Activated CD8-positive, alpha-beta T cell treated with anti-CD3 and anti-CD28 coated beads, Interleukin-2, amount 10 ng/mL, durations not matched to agents 7 days and 5 days (primary cell): ENCODE measurements at places on chromosomes 16 and 17. TPM values are rescaled to one million over a fixed set of nuclear protein-coding genes. Genes with fewer than 3 reads are reported as not detected.

The KRT23 gene
- not detected for total RNA-seq

DNA sequence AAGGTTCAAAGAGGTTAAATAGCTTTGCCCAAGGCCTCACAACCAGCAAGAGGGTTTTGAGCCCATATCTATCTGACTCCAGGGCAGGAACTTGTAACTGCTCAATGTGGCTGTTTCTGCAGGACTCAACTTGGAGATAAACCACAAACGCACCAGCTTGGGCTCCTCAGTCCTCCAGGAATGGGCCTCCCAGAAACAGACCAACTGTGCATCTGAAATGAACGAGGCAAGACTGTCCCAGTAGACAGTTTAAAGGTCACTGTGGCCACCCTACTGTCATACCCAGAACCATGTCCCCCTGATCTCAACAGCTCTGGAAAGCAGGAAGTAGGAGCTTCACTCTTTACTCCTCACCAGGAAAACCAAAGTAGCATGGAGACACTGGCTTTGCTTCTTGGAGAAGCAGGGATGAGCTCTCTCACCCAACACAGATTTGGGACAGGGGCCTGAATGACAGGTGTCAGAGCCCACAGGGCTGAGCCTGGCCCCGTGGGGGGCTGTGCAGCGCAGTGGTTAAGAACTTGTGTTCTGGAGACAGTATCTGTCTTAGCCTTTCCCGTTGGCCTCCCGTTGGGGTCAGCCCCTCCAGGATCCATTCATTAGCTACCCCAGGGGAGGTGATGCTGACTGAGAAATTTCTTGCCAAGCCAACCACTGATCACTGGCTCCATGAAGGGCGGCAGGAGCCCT is 2.3 kb upstream of the CALB2 start:
- H3K4me1 ChIP-seq, result peaks cover 2% of the 10 kb centered on the region
- no peak overlapping the region for H3K4me3 ChIP-seq
- DNase-seq, result no peak
- H3K27ac ChIP-seq, result no peak overlapping the region

DNA sequence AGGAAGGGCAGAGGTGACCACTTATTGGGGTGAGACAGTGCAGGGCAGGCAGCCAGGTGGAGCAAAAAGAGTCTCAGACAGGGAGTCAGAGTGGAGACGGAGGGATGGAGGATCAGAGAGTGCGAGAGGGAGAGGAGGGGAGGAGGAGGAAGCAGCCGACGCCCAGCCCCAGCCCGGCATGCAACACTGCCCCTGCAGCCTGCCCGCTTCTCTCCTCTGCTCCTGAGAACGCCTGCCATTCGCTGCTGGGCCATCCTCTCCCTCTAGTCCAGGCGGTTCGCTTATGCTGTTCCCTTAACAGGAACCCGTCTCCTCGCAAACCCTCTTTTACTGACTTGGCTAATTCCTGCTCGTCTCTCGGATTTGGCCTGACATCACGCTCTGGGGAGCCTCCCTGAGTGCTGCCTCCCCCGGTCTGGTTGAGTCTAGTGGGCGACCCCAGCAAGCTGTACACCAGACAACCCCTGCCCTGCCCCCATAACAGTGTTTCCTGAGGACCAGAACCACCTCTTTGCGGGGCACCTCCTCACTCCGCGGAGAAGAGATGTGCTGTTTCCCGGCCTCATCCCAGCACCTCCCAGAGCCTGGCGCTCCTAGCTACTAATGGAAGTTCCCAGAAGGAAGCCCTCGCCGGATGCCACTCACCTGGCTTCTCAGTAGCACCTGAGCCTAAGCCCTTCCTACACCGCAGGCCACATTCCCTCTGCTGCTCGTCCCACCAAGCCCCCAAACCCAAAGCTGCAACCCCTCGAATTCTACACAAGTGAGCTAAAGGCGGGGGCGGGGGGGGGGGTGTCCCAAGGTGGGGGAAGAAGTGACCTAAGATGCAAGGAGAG is 61.2 kb upstream of the CCL1 start:
- H3K4me3 ChIP-seq, result peak overlapping the region; percentile 2
- peaks cover 39% of the 10 kb centered on the region for H3K27me3 ChIP-seq
- no peak overlapping the region for H3K27ac ChIP-seq
- no peaks in the 10 kb centered on the region for H3K4me1 ChIP-seq
- no peaks in the 10 kb centered on the region for H3K36me3 ChIP-seq

DNA sequence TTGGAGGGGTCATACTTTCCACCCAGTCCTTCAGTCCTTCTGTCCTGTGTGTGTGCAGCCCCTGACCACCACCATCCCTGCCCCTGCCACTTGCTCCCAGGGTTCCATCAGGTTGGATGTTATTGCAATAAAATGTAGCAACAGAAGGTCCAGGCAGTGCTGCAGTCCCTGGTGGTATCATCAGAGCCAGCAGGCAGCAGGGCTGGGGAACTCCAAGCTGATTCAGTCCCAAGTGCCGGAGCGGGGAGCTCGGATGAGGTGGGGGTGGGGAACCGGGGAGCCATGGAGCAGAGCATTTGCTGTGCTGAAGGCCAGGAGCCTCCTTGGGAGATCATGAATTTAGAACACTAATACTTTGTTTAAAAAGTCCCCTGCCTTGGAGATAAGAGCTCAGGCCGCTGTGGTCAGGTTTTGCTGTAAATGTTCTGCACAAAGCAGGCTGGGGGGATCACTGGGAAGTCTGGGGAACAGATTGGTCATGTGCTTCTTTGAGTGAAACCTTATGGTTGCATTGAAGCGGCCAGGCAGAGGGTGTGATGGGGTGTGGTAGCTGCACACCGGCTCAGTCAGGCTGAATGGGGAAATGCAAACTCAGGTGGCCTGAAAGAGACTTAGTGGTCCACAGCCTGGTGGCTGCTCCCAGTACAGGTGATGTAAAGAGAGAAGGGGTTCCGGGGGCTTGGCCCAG is 225.9 kb downstream of the SEC14L1 start:
- H3K27ac ChIP-seq, result no peak overlapping the region
- H3K4me3 ChIP-seq, result no peak overlapping the region
- H3K36me3 ChIP-seq, result no peaks in the 10 kb centered on the region
- peaks cover 10% of the 10 kb centered on the region for H3K27me3 ChIP-seq

GRCh38 chr16:728131-728889 is 1.4 kb downstream of the HAGHL start:
- H3K4me3 ChIP-seq, result peak overlapping the region; percentile 40
- no peaks in the 10 kb centered on the region for H3K27me3 ChIP-seq
- H3K27ac ChIP-seq, result no peak overlapping the region
- H3K36me3 ChIP-seq, result peaks cover 4% of the 10 kb centered on the region
- DNase-seq, result peak; percentile 72

The TBC1D3C gene
- total RNA-seq, result 0.21 TPM

- no peaks in the 10 kb centered on the region for H3K4me1 ChIP-seq
- no peak for DNase-seq
- no peaks in the 10 kb centered on the region for H3K27me3 ChIP-seq
- no peak overlapping the region for H3K27ac ChIP-seq
- H3K36me3 ChIP-seq, result no peaks in the 10 kb centered on the region
Measured at GRCh38 chr17:16814439-16814838, 124.4 kb downstream of the CCDC144A start.

- H3K4me3 ChIP-seq, result no peak overlapping the region
- peaks cover 20% of the 10 kb centered on the region for H3K27me3 ChIP-seq
- no peak for DNase-seq
- H3K36me3 ChIP-seq, result no peaks in the 10 kb centered on the region
- H3K4me1 ChIP-seq, result peaks cover 7% of the 10 kb centered on the region
Measured at GRCh38 chr17:2939714-2940351, 123.6 kb downstream of the OR1D5 start.

GRCh38 chr16:81280393-81280792 is 34.4 kb upstream of the GAN start:
- no peak overlapping the region for H3K27ac ChIP-seq
- no peak for DNase-seq
- H3K4me3 ChIP-seq, result no peak overlapping the region
- H3K27me3 ChIP-seq, result no peaks in the 10 kb centered on the region
- H3K36me3 ChIP-seq, result no peaks in the 10 kb centered on the region
